ENCODE measurements at places on chromosomes 4 and X. TPM values are rescaled to one million over a fixed set of nuclear protein-coding genes. Genes with fewer than 3 reads are reported as not detected.

GRCh38 chr4:53500546-53500945 is 90.7 kb downstream of the LNX1 start:
- DNase-seq = no peak

- DNase-seq = no peak
Observed at GRCh38 chr4:11218692-11219091, 210.0 kb downstream of the HS3ST1 start.

DNA sequence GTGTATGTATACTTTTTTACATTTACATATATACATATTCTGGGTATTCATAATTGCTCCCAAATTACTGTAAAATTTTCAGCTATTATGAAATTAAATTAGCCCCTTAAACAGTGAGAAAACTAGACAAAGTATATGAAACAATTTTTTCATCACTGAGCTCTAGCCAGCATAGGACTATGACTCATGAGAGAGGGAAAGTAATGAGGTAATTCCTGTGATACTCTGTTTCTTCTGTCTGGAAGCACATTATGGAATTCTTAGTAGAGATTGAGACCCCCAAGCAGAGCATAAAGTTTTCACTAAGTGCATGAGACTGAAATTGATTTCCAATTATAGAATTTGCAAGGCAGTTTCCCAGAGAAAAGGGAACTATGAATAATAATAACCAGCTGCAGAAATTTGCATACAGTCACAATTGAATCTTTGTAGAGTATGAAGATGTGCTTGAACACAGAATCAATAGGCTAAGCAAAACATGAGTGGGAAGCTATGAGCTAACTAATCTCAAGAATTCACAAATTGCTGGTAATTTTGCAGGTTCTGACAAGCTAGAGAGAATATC is 779.3 kb downstream of the ARAP2 start:
- no peak for DNase-seq

GRCh38 chr4:142984871-142985585 is 138.9 kb upstream of the INPP4B start:
- no peak for DNase-seq

DNA sequence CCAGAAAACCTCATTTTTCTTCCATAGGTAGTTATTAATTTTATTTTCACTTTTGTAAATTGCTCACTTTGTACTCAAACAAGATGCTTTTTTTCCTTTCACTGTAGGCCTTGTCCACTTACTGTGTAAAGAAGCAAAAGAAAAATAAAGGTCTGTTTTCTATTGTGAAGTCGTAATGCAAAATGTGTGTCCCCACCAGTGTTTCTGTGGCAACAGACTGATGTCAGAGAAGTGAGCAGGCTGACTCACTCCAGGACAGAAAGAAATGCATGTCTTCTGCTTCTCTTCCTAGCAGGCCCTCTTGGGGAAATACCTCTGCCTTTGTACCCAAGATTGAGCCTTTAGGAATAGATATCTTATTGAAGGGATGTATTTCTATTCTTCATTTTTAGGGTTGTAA is 30.3 kb downstream of the INPP4B start:
- DNase-seq = no peak

DNA sequence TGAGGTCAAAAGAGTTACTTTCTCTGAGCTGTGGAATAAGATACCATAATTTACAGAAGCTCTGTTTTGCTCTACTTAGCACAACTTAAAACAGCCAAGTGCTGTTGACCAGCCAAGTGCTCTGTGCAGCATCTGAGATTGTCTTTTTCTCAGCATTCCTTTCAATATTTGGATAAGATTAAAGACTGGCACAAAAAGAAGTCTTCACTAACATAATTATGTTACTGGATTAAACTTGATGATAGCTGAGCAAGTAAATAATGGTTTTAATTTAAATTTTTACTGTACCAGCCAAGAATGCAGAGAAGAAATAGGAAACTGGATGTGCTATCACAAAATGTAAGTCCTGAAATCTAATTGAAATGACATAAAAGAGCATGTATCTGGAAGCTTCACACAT is 60.4 kb downstream of the NPY2R start:
- DNase-seq = no peak

DNA sequence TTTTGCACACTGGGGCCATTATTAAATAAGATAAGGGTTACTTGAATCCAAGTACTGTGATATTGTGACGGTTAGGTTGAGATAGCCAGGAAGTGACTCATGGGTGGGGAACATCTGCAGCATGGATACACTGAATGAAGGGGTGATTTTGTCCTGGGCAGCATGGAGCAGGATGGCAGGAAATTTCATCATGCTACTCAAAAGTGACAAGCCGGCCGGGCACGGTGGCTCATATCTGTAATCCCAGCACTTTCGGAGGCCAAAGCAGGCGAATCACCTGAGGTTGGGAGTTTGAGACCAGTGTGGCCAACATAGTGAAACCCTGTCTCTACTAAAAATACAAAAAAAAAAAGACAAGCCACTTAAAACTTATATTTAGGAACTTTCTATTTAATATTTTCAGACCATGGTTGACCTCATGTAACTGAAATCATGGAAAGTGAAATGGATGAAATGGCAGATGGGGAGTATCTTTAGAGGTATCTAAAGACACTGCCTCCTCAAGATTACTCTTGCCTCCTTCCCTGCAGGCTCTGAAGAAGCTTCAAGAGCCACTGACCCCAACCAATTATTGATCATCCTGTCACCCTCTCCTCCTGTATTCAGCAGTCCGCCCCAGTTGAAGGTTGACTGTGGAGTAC is 3.9 kb upstream of the TRIM60 start:
- DNase-seq = no peak

GRCh38 chr4:1833307-1834046 is 22.5 kb downstream of the LETM1 start:
- DNase-seq = no peak

DNA sequence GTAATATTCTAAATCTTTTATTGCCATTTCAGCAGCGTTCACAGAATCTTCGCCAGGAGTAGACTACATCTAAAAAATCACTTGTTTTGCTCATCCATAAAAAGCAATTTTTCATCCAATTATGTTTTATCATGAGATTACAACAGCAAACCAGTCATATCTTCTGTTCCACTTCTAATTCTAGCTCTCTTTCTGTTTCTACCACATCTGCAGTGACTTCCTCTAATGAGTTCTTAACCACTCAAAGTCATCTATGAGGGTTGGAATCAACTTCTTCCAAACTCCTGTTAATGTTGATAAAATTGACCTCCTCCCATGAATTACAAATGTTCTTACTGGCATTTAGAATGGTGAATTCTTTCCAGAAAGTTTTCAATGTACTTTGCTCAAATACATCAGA is 174.4 kb upstream of the BRWD3 start:
- no peak for DNase-seq

- no peak for DNase-seq
Observed at GRCh38 chr4:14627038-14627437, 375.2 kb upstream of the CPEB2 start.

Gene SPATA4
- total RNA-seq = 0.22 TPM

Gene FAM133A
- 0.10 TPM for total RNA-seq

Gene HGFAC
- 0.61 TPM for total RNA-seq

Gene ADH1C
- total RNA-seq = 3.7 TPM

Gene SH3BGRL
- total RNA-seq = 111 TPM

Gene RAB39B
- 0.82 TPM for total RNA-seq
